ENCODE measurements at places on chromosomes 3 and 15.

GRCh38 chr3:15553749-15554148 lies 32.2 kb upstream of the COLQ start:
- DNase-seq: no peak

- DNase-seq: no peak
Measured at GRCh38 chr3:31927811-31928210, 53.3 kb downstream of the OSBPL10 start.

DNA sequence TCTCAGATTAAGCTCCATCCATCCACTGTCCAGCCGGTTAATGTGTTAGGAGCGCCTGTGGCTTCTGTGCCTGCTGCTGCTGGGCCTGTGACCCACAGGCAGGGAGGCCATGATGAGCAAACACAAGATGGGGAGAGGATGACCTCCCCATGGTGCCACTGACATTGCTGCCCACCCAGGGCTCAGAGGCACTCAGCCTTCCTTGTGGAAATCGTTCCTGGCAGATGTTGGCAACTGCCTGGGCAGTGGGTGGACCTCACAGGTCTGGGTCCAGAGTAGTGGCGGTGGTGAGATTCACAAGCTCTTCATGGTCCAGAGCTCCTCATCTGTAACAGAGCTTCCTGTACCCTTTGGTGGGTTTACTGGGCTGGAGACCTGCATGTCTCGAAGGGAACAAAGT lies 38.6 kb downstream of the SCN5A start:
- DNase-seq: no peak

DNA sequence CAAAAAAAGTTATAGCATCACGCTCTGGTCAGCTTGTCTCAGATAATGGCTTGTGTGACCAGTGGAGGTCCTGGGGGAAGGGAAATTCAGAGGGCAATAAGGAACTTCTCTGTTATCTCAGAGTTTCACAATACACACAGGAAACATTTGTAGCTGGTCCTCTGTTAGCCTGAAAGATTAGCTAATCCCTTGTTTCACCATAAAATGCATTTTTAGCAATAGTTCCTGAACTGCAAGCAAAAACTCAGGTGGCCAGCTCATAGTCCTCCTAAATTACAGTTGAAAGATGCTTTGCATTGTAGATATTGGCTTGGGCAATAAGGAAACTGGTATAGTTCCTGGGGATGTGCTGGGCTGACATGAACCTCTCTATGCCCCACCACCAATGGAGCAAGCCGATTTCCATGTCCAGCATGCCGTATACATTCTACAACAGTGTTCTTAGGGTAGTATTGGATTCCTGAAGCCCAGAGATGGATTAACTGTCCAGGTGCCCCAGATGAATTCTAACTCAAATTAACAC lies 141.5 kb upstream of the TBL1XR1 start:
- DNase-seq: no peak

DNA sequence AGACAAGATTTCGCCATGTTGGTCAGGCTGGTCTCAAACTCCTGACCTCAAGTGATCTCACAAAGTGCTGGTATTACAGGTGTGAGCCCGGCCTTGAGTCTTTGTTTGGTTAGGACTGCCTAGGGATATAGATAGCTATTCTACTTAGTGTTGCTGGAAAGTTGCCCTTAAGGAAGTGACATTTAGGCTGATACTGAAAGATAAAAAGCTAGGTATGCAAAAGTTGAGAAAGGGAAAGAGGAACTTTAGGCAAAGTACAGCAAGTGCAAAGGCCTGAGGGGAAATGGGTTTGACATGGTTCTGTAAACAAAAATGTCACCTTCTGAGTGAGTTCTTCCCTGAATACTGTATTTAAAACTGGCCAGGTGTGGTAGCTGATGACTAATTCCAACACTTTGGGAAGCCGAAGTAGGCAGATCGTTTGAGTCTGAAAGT lies 111.5 kb downstream of the ZNF609 start:
- no peak for DNase-seq

GRCh38 chr3:17747890-17748247 lies 5.4 kb upstream of the TBC1D5 start:
- no peak for DNase-seq

GRCh38 chr15:77173487-77173886 lies 102.6 kb upstream of the TSPAN3 start:
- DNase-seq: no peak

DNA sequence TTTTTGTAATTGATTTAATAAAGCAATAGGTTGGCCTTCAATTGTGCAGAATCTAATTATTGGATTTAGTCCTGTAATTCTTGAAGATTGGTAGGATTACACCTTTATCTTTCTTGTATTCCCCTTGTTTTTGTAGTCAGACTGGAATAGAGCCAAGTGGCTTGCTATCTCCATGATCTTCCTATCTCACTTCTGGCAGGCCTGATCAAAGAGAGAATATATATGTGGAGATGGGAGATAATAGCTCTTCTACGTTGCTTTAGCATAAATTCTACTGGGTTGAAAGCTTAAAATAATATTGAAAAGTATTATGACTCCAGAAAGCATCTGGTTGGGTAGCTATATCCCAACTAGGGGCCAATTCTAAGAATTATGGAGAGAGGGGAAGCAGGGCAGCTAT lies 16.9 kb upstream of the IFT57 start:
- DNase-seq: no peak

- DNase-seq: no peak
Measured at GRCh38 chr15:59688423-59688781, 718 bp downstream of the BNIP2 start.

DNA sequence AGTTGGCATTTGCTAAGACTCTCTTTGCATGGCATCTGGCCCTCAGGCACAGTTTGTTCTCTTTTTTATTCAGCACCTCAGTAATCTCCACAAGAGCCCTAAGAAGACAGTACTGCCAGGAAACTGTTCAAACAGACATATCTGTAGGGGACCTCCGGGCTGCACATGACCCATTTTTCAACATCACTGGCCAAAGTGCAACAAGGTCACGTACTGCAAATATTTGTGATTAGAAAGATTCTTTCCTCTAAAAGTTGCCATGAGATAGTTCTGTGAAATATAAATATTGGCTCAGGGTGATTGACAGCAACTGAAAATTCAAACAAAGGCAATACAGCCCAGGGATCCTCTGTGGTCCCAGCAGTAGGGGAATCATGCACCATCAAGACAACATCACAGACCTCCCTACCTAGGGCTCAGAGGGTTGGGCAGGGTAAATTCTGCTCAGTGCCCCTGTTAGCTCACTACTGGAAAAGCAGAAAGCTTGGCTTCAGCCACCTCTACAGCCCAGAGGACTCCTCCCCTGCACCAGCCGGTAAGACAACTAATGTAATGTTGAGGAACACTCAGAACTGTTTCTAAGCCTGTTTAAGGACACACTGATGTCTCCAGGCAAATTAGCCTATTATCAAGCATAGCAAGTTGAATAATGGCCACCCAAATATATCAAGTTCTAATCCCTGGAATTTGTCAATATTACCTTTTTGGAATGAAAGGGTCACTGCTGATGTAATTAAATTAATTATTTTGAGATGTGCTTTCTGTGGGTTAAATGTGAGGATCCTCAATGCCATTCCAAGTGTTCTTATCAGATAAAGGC lies 117.4 kb upstream of the LPP start:
- no peak for DNase-seq

- DNase-seq: no peak
Measured at GRCh38 chr3:145820170-145820569, 340.8 kb downstream of the PLOD2 start.

DNA sequence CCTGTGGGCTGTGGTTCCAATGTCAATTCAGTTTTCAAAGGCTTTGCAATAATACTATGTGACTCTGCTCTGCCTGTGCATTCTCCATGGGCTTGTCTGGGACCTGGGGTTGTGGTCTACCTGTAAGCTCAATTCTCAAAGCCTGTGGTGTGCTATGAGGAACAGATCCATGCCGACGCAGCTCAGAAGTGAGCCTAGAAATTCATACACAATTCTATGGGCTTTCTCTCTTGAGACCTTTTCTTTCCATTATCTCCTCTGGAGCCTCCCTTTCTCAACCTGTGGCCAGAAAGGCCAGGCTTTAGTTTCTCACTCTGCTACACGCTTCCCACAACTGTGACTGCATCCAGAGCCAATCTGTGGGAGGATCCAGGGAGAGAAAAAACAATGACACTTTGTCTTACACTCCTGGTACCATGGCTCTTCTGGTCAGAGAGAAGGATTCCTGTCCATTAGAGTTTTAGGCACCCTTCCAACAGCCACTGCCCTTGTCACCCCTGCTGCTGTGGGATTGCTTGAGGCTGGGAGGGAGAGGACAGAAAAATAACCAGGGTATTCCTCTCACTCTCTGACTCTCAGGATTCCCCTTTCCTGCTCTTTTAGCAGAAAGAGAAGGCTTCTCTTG lies 34.1 kb upstream of the KLF13 start:
- DNase-seq: no peak

GRCh38 chr15:37793851-37794250 lies 140.6 kb upstream of the TMCO5A start:
- DNase-seq: no peak

- no peak for DNase-seq
Measured at GRCh38 chr3:124993466-124993865, 58.9 kb upstream of the MUC13 start.

- no peak for DNase-seq
Measured at GRCh38 chr3:108394563-108394962, 98.2 kb downstream of the HHLA2 start.

DNA sequence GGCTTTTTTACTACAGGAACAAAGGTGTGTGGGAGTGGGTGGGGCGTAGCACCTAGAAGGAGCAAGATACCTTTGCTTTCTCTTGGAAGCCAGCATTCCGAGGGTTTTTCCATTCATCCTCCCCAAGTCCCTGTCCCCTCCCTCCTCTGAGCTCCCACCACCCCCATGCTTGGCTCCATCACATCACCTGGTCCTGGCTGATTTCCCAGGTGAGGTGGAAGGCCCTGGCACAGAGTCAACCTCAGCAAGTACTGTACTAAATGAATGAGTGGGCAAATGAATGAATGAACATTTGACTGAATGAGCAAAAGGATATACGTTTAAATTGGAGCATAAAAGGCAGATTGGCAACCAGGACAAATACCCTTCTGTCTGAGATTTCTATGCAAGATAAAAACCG lies 45.4 kb downstream of the DZIP1L start:
- DNase-seq: no peak

- no peak for DNase-seq
Measured at GRCh38 chr3:191269289-191270085, 59.7 kb upstream of the CCDC50 start.

DNA sequence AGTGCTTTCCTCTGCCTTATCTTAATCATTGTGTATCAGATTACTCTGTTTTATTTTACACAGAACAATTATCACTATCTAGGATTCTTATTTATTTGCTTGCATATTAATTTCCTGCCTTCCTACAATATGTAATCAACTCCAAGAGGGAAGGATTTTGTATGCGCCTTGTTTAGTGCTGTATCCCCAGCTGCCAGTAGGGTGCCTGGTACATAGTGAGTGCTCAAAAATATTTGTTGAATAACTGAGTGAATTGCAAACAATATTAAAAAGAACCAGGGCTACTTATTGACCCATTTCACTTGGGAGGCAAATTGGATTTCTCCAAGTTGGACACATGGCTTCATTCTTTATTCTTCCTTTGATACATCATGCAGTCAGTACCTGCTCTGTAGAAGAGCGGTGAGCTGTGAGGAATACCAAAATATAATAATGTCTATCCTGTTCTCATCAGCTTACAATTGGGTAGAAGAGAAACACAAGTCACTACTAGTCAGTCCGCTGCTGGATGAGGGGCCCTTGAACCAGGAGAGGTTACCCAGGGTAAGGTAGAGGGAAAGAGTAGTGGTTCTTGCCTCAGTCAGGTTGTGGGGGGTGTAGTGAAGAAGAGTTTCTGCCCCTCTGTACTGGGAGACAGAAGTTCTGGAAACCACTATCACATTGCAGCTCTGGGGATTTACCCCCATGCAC lies 233.9 kb upstream of the ZBTB20 start:
- no peak for DNase-seq

DNA sequence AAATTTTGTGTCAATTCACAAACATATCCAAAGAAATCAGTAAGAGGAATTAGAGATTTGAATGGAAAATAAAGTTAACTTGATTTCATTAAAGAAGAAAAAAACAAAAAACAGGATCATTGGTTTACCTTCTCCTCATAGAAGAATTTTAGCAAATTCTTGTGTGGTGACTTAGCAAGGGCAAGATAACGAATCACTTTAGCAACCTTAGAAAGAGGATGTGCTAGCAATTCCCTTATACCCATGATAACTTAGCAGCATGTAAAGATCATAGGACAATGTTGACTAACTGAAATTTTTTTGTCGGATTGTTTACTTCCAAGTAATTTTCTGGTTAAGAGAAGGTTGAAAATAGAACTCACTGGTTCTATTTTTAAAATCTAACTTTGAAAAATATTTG lies 609.3 kb downstream of the GBE1 start:
- no peak for DNase-seq

GRCh38 chr15:78061963-78062427 lies 15.5 kb downstream of the TBC1D2B start:
- no peak for DNase-seq

DNA sequence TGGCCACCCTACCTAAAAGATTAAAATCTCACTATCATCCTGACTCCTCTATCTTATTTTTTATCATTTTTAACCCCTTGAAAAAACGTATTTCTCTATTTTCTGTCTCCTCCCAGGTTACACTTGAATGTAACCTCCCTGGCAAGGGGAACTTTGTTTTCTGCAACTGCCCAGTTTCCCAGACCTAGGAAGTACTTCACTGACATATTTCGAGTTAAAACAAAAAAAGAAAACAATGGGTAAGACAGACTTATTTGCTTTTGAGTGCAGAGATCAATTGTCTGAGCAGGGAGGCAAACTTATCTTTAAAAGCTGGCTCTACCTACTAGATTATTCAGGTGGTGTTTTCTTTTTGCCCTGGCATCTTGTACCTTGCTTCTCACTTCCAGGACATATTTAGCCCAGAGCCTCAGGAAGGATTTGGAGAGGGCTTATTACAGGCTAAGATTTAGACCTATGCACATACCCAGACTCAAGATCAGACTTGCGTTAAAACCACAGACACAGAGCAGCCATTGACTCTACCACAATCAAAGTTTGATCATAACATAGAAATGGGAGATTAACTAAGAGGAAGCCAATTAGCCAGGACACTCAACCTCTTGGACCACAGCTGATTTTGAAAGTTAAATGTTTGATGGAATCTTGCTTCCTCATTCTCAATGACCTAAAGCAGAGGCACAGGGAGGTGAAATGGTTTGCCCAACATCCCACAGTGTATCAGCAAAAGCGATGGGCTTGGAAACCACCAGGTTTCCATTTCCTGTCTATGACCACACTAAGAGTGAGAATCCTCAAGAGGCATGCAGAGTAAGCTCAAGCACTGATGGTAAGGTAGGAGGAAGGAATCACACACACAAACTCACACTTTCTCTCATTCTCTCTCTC lies 169.5 kb upstream of the THBS1 start:
- no peak for DNase-seq

GRCh38 chr3:16906682-16907081 lies 21.9 kb downstream of the PLCL2 start:
- no peak for DNase-seq

DNA sequence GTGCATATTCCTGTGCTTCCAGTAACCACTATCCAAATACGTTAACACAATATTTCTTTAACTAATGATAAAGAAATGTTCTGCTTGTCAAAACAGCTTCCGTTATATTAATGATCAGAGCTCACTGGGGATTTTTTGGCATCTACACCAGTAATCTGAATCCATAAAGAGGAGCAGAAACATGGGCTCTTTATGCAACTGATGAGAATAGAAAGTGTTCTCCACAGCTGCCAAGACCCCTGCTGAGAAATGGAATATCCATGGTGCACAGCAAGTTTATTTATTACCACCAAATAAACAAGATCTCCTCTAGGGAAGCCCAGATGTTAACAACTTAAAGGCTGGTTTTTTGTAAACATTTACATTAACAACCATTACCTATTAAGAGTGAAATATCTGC lies 54.5 kb downstream of the ALDH1A2 start:
- no peak for DNase-seq

GRCh38 chr3:168545591-168545990 lies 449.9 kb upstream of the GOLIM4 start:
- DNase-seq: no peak

Data from stimulated activated CD4-positive, alpha-beta T cell treated with anti-CD3 and anti-CD28 coated beads, Interleukin-2, amount 100 ng/mL, for 24 hours (primary cell).